Gastrocnemius medialis (tissue), 4 donors: ENCODE measurements at places on chromosomes 11 and 22. TPM values are rescaled to one million over a fixed set of nuclear protein-coding genes. Genes with fewer than 3 reads are reported as not detected.

The ZBTB16 gene
- 162 TPM for total RNA-seq

The SCT gene
- total RNA-seq = not detected

GRCh38 chr11:23973244-23973643 lies 523.6 kb upstream of the LUZP2 start:
- DNase-seq = no peak

- no peak for DNase-seq
Observed at GRCh38 chr11:44997566-44997965, 46.9 kb upstream of the TP53I11 start.

DNA sequence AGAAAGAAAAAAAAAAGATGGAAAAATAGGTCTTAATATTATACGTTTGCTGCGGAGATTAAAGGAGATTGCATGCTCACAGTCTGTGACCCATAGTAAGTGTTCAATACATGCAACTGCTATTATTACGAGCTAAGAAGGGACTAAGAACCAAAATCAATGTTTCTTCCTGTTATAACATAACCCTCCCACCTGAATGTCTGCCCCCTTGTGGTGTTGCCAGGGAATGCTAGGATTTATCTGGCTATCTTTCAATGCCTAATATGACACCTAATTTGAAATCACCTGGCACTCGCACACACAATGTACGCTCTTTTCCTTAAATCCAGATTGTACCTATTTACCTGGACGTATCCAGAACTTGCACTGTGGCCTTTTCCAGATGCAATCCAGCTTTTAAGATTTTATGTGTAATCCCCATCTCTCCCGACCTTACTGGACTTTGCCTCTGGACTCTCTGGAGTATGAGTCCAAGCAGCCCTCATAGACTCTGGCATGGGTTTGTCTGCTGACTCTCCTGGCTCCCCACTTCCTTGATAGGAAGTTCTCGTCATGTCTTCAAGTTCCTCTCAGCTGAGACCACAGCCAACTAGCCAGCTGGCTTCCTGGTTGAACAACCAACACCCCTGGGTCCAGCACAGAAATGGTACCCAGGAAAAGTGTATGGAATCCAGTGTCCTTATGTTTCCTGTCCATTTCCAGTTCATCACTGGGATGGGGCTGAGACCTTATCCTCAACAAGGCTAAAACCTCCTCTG lies 151.5 kb downstream of the CCDC34 start:
- DNase-seq = no peak

GRCh38 chr11:81989093-81989492 lies 744.6 kb downstream of the FAM181B start:
- DNase-seq = no peak

DNA sequence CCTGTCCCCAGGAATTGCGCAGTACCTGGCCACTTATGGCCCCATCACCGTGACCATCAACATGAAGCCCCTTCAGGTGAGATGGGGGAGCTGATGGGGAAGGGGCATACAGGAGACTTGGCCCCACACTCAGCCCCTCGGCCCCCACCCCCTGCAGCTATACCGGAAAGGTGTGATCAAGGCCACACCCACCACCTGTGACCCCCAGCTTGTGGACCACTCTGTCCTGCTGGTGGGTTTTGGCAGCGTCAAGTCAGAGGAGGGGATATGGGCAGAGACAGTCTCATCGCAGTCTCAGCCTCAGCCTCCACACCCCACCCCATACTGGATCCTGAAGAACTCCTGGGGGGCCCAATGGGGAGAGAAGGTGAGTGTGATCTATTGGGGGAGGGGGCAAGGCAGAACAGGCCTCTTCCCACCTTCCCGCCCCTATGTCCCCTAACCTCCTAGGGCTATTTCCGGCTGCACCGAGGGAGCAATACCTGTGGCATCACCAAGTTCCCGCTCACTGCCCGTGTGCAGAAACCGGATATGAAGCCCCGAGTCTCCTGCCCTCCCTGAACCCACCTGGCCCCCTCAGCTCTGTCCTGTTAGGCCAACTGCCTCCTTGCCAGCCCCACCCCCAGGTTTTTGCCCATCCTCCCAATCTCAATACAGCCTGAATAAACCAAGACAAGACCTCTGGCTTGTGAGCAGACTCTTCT lies 3.6 kb downstream of the CTSW start:
- no peak for DNase-seq

The C11orf86 gene
- total RNA-seq = not detected

- DNase-seq = no peak
Observed at GRCh38 chr11:123132881-123133280, 62.2 kb downstream of the CLMP start.

GRCh38 chr11:102184269-102184987 lies 74.2 kb downstream of the YAP1 start:
- DNase-seq = no peak

- DNase-seq = no peak
Observed at GRCh38 chr22:49979587-49980264, 19.2 kb downstream of the PIM3 start.

- DNase-seq = no peak
Observed at GRCh38 chr11:26278354-26278753, 53.6 kb upstream of the ANO3 start.

The GLB1L3 gene
- not detected for total RNA-seq

- DNase-seq = no peak
Observed at GRCh38 chr11:76230392-76230791, 24.1 kb upstream of the WNT11 start.

DNA sequence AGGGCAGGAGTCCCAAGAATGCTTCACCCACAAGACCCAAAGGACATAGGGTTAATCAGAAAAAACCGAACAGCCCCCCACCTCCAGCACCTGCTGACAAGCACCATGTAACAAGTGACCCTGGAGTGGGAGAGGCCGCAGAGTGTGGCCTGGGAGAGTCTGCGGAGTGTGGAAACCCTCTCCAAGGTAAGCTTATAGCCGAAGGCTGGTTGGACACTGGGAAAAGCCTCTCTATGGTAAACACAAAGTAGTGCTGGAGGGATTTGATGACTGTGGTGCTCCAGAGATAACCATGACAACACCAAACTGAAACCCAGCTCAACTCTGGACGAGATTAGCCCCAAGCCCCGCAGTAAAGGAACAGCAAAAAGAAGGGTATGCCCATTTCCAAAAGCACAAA lies 19.2 kb downstream of the ASCL2 start:
- no peak for DNase-seq

- DNase-seq = no peak
Observed at GRCh38 chr11:86251345-86251744, 6.8 kb downstream of the EED start.

GRCh38 chr11:110986016-110986415 lies 259.5 kb upstream of the POU2AF2 start:
- DNase-seq = no peak

- no peak for DNase-seq
Observed at GRCh38 chr11:91932151-91932821, 292.3 kb upstream of the FAT3 start.

GRCh38 chr11:115462757-115463156 lies 41.5 kb downstream of the CADM1 start:
- DNase-seq = no peak

DNA sequence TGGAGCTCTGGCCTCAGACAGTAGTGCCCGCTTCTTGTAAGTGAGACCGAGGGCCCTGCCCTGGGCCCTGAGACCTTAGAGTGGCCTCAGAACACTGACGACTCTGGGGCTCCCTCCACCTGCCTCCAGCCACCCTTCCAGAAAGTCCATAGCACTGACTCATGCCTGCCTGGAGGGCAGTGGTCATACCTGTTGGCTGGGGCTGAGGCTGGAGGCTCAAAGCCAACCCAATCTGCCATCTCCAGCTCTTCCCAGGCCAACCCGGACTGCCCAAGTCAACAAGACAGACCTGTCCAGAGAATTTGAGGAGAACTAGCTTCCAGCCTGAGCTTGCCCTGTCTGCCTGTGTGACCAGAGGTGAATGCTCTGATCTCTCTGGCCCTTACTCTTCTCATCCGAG lies 66.9 kb upstream of the TTLL12 start:
- no peak for DNase-seq

The KRTAP5-11 gene
- not detected for total RNA-seq

The TUB gene
- total RNA-seq = 1.2 TPM

The EFCAB6 gene
- 4.4 TPM for total RNA-seq
